ENCODE measurements at places on chromosomes 11 and 22. TPM values are rescaled to one million over a fixed set of nuclear protein-coding genes. Genes with fewer than 3 reads are reported as not detected.

The FOLR1 gene
- not detected for total RNA-seq

The ACTN3 gene
- total RNA-seq: not detected

The C11orf24 gene
- 21.4 TPM for total RNA-seq

The GSTP1 gene
- total RNA-seq: 414 TPM

The SLCO2B1 gene
- 29.9 TPM for total RNA-seq

The TRIM6 gene
- total RNA-seq: 5.0 TPM

DNA sequence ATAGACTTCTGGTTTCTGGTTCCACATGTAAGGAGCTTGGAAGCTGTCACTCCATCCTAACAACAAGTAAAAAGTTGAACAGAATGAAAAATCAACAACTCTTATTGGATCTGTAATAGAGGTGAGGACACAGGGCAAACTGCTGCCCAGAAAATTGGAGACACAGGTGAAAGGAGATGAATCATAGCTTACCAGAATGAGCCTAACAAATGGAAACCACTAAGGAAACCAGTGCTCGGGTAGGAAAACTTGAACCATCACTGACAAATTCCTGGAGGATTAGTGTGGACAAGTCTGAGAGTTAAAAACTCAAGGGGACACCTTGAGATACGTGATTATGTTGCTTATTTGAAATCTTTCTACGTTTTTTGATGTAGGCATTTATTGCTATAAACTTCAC, 52.1 kb downstream of the GDPD4 start:
- DNase-seq: no peak

- peak; percentile 47 for DNase-seq
Observed at GRCh38 chr11:1125803-1126202, 31.9 kb upstream of the MUC5AC start.

- no peak for DNase-seq
Observed at GRCh38 chr11:78646564-78647185, 72.0 kb upstream of the NARS2 start.

DNA sequence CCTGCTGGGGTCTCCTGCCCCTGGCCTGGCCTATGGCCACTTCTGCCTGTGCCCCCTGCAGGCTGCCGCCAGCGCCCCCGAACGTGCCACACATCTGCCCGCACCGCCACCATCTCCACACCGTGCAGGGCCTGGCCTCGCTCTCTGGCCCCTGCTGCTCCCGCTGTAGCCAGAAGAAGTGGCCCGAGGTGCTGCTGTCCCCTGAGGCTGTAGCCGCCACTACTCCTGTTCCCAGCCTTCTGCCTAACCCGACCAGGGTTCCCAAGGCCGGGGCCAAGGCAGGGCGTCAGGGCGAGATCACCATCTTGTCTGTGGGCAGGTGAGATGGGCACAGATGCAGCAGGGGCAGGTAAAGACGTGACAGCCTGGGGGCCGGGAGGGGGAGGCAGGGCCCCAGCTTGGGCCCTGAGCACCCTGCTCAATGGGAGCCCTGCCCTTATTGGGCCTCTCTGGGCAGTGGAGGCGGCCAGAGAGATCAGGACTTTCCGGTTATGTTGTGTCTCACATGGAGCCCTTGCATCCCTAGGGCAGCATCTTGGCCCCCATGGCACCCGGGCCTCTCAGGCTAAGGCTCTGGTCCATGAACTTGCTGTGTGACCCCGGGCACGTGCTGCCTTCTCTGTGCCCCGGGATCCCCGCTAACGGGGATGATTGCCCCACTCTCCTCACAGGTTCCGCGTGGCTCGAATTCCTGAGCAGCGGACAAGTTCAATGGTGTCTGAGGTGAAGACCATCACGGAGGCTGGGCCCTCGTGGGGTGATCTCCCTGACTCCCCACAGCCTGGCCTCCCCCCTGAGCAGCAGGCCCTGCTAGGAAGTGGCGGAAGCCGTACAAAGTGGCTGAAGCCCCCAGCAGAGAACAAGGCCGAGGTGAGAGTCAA, 18.5 kb downstream of the RELT start:
- peak; percentile 55 for DNase-seq

GRCh38 chr11:94938095-94939055, 35.0 kb downstream of the CWC15 start:
- DNase-seq: peak; percentile 90

DNA sequence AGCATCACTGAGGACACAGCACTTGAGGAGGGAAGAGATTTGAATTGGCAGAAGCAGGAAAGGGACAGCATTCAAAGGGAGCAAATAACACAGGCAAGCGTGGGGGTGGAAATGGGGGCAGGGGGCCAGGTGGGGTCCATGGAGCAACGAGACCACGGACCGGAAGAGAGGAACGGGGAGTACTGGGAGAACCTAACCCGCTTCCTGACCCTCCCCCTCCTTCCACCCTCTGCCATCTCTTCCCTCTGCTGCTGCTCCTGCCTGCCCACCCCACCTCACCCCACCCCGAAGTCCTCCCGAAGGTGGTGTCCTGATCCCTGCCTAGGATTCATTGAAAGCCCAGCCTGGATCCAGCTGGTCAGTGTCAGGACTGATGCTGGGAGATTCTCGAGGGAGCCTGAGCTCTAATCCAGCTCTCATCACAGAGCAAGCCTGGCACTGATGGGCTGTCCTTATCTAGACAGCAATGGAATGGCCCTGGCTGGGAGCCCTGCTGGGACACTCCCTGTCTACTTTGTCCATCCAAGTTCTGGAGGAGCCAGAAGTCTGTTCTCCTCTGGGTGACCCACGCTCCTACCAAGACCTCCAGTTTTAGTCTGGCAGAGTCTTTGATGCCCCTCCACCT, 105.0 kb downstream of the TRIM29 start:
- no peak for DNase-seq

DNA sequence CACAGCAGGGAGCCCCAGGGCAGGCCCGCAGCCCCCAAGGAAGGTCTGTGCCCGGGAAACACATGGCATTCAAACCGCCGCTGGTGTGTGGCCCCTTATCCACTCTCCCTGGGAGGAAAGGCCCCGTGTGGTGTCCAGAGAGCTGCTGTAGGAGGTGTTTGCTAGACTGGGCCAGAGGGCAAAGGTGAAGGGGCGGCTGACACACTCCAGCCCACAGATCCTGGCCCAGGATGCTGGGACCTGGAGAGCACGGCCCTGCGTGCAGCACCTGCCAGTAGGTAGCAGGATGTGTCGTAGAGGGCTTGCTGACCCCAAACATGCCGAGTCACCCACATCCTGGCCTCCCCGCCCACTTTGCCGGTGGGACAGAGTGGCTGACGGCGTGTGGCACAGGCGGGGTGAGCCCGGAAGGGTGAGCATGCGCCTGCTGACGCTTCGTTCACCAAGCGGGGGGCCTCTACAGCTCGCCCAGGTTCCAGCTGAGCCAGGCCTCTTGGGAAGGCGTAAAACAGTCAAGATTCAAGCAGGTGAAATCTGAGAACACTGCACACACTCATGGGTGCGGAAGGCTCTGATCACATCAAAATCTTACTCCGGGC, 11.0 kb downstream of the OSBPL5 start:
- DNase-seq: no peak

DNA sequence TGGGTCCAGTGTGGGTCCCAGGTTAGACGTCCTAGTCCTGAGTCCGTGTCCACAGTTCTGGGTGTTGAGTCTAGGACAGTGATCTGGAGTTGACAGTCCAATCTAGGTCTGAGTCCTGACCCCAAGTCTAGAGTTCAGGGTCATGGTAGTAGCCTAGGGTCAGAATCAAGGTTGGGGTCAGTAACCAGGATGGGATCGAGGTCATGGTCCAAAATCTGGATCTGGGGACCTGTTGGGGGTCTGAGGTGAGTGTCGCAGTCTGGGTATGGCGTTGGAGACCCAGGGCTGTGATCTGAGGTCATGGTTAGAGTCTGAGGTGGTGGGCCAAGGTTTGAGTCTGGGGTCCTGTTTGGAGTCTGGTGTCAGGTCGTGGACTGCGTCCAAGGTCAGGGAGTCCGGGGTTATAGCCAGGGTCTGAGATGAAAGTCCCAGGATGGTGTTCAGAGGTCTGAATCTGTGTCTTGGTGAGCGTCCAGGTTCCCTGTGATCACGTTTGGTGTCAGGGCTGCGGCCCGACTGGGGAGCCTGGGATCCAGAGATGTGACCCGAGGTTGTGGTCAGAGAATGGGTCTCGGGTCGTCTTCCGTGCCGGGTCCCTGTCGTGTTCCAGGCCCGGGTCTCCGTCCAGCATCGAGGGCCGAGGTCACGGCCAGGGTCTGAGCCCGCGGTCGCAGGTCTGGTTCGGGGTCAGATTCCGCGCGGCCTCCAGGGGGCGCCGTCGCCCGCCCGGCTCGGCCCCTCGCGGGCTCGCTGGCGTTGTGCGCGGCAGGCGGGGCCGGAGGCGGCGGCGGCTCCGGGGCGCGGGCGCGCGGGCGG, 432 bp upstream of the GRK2 start:
- DNase-seq: peak; percentile 88

- DNase-seq: no peak
Observed at GRCh38 chr11:100612766-100613165, 74.3 kb upstream of the ARHGAP42 start.

DNA sequence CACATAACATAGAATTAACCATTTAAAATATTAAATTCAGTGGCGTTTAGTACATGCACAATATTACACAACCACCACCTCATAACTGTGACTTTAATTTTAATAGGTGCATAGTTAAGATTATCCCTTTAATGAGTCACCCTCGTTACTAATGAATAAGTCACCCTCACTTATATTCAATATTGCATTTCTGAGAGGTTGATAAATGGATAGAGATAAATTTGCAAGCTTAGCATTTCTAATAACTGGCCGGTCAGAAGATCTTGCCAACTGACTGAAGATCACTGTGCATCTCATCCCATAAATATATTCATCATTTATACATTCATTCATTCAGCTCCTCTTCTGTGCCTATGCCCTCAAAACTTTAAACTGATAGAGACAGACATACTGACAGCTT, 243.7 kb downstream of the TTC28 start:
- DNase-seq: no peak

Measured in sigmoid colon (tissue), 7 donors.